ENCODE measurements at places on chromosomes 2 and 18.

- no peaks in the 10 kb centered on the region for H3K4me1 ChIP-seq
- no peaks in the 10 kb centered on the region for H3K27me3 ChIP-seq
- no peaks in the 10 kb centered on the region for H3K36me3 ChIP-seq
These were observed 28.6 kb upstream of the POU3F3 start for GRCh38 chr2:104825124-104825865.

DNA sequence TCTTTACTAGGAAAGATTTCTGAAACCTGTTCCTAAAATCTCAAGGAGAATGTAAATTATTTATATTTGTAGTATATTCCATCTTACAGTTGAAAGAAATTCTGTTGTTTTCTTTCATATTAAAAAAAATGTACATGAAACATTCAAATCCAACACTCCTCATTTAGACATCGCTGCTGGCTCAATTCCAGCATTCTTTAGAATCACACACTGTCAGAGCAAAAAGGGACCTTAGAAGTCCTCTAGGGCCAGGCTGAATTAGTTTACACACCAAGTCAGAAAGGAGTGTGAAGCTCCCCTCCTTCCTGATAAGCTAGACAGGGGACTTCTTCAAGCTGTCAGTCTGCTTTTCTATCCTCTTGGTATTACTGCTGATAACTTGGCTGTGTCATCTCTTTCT, 158.6 kb upstream of the LTBP1 start:
- H3K4me1 ChIP-seq: no peaks in the 10 kb centered on the region
- peaks cover 18% of the 10 kb centered on the region for H3K36me3 ChIP-seq
- no peak overlapping the region for H3K27ac ChIP-seq
- H3K27me3 ChIP-seq: no peaks in the 10 kb centered on the region
- H3K4me3 ChIP-seq: no peak overlapping the region

GRCh38 chr2:5021136-5021535, 671.0 kb upstream of the SOX11 start:
- no peaks in the 10 kb centered on the region for H3K27me3 ChIP-seq
- no peak for DNase-seq
- no peak overlapping the region for H3K4me3 ChIP-seq
- H3K4me1 ChIP-seq: no peaks in the 10 kb centered on the region
- no peak overlapping the region for H3K27ac ChIP-seq
- H3K36me3 ChIP-seq: no peaks in the 10 kb centered on the region

- no peaks in the 10 kb centered on the region for H3K4me1 ChIP-seq
- H3K27me3 ChIP-seq: peaks cover 7% of the 10 kb centered on the region
- no peak for DNase-seq
- H3K27ac ChIP-seq: no peak overlapping the region
These were observed 171.9 kb downstream of the AGAP1 start for GRCh38 chr2:235665661-235666212.

- DNase-seq: no peak
- peak overlapping the region; percentile 77 for H3K27ac ChIP-seq
- H3K4me3 ChIP-seq: peak overlapping the region; percentile 15
- peaks cover 15% of the 10 kb centered on the region for H3K36me3 ChIP-seq
- no peaks in the 10 kb centered on the region for H3K27me3 ChIP-seq
- H3K4me1 ChIP-seq: peaks cover 18% of the 10 kb centered on the region
These were observed 7.2 kb downstream of the MTHFD2 start for GRCh38 chr2:74205596-74205995.

DNA sequence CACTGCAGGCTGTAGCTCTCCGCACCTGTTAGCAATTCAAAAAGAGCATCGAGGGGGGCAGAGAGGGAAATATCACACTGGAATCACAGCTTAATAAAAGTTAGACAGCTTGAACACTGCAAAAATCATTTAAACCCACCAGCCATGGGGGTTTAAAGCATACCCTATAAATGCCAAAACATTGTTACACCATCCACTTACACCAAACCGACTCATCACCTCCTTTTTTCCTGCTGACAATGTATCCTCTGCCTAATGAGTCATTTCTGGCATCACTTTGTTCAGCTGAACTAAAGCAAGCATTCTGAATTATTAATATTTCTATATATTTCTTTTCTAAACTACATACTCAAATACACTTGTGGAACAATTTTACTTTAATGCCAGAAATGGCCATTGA, 21.6 kb downstream of the MC4R start:
- H3K4me3 ChIP-seq: no peak overlapping the region
- H3K27ac ChIP-seq: no peak overlapping the region
- no peak for DNase-seq
- H3K36me3 ChIP-seq: no peaks in the 10 kb centered on the region

DNA sequence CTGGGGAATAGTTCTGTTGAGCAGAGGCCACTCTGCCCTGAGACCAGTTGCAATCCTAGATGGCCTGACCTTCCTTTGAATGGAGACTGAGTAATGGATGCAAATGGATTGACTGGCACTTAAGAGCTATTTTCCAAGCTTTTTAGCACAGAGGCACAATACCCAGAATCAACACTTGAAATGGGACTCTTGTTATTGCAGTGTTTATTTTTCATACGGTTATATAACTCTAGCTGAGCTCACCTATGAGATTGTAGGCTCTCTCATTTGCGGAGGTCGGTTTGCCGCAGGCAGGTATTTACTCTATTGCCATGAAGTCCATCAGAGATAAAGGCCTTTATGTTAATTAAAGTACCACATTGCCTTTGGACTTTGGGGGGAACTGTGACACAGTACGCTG, 422.3 kb upstream of the CELF4 start:
- no peak overlapping the region for H3K27ac ChIP-seq
- H3K4me1 ChIP-seq: no peaks in the 10 kb centered on the region
- H3K36me3 ChIP-seq: no peaks in the 10 kb centered on the region
- H3K27me3 ChIP-seq: no peaks in the 10 kb centered on the region

- DNase-seq: no peak
- H3K27me3 ChIP-seq: no peaks in the 10 kb centered on the region
- H3K36me3 ChIP-seq: no peaks in the 10 kb centered on the region
- H3K27ac ChIP-seq: no peak overlapping the region
- no peaks in the 10 kb centered on the region for H3K4me1 ChIP-seq
These were observed 836.0 kb upstream of the CDH2 start for GRCh38 chr18:29012883-29013465.

DNA sequence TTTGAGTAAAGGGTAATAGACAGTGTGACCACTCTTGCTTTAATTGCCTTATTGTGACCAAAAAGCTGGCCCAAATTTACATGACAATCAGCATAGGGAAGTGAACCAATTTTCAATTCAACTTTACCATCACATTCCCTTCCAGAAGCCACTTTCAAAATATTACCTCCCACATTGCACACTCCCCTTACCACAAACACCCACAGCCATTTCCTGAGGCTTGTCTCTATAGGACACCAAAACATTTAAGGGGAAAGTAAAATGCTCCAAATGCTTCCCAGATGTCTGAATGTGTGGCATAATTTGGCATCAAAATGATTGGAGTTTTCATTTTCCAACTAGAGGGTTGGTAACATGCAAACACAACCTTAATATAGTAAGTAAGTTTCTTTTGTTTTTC, 616.1 kb downstream of the SLC4A3 start:
- no peak overlapping the region for H3K4me3 ChIP-seq
- no peak overlapping the region for H3K27ac ChIP-seq
- DNase-seq: no peak
- H3K4me1 ChIP-seq: no peaks in the 10 kb centered on the region
- no peaks in the 10 kb centered on the region for H3K36me3 ChIP-seq
- H3K27me3 ChIP-seq: no peaks in the 10 kb centered on the region

GRCh38 chr2:230412371-230412711, 3.7 kb upstream of the SP100 start:
- H3K4me1 ChIP-seq: peaks cover 25% of the 10 kb centered on the region
- no peaks in the 10 kb centered on the region for H3K27me3 ChIP-seq
- peak overlapping the region; percentile 89 for H3K27ac ChIP-seq
- DNase-seq: no peak

DNA sequence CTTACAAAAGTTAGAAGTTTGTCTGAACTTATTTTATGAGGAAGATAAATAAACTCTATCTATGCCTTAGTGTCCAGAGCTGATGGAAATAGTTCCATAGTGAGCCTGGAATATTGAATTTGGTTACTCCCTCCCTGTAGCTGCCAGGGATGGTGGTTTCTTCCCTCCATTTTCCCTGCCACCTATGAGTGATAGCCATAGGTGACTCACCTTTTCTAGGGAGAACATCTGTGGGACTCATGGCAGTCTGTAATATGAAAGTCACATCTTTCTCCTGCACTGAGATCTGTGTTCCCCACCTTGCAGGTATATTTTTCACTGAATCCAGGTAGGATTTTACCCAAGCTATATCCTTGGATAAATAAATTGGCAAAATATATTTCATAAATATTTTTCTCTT, 148.8 kb downstream of the TPGS2 start:
- no peaks in the 10 kb centered on the region for H3K36me3 ChIP-seq
- no peak for DNase-seq
- no peaks in the 10 kb centered on the region for H3K4me1 ChIP-seq

DNA sequence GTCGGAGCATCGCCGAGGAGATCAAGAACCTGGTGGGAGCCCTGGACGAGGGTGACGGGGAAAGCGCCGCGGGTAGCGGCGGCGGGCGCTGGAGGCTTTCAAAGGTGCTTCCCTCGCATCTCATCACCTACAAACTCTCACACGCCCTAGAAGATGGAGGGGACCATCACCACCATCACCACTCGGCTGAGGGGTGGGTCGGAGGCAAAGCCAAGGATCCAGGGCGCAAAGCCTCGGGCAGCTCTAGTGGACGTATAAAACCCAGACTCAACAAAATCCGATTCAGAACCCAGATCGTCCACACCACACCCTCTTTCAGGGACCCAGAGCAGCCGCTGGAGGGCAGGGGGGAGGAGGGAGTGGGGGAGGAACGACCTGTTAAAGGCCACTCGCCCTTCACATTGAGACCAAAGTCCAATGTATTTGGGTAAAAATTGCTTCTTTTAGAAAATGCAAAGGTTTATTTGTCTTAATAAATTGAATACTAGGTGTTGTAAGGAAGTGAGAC, 1.5 kb downstream of the SOWAHC start:
- no peak overlapping the region for H3K4me3 ChIP-seq
- no peaks in the 10 kb centered on the region for H3K36me3 ChIP-seq
- H3K27ac ChIP-seq: no peak overlapping the region
- H3K27me3 ChIP-seq: peaks cover 16% of the 10 kb centered on the region
- DNase-seq: no peak
- peaks cover 15% of the 10 kb centered on the region for H3K4me1 ChIP-seq

- no peaks in the 10 kb centered on the region for H3K27me3 ChIP-seq
- H3K36me3 ChIP-seq: no peaks in the 10 kb centered on the region
- H3K4me1 ChIP-seq: no peaks in the 10 kb centered on the region
- DNase-seq: no peak
- H3K27ac ChIP-seq: no peak overlapping the region
- H3K4me3 ChIP-seq: no peak overlapping the region
These were observed 16.3 kb upstream of the HPCAL1 start for GRCh38 chr2:10286216-10287037.

- no peak overlapping the region for H3K27ac ChIP-seq
- no peak for DNase-seq
- H3K4me3 ChIP-seq: no peak overlapping the region
- no peaks in the 10 kb centered on the region for H3K27me3 ChIP-seq
These were observed 156.7 kb downstream of the WDR7 start for GRCh38 chr18:56807901-56808300.

DNA sequence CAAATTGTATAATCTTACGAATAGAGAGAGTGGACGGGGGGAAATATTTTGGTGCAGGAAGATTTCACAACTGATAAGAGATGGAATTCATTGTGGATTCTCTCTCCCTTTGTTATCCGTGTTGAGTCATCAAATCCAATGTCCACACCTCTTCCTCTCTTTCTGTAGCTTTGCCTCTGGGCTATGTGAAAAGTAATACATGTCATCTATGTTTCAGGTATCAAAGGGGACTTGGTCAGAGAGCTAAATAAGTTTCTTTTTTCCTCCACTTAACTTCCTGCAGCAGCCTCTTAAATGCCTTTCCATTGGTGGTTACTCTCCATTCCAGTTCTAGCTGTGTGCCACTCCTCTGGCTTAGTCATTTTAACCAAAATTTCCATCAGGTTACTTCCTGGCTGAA, 169.3 kb upstream of the NXPH2 start:
- H3K36me3 ChIP-seq: no peaks in the 10 kb centered on the region
- no peaks in the 10 kb centered on the region for H3K27me3 ChIP-seq
- H3K4me1 ChIP-seq: no peaks in the 10 kb centered on the region

- H3K4me3 ChIP-seq: no peak overlapping the region
- peak; percentile 4 for DNase-seq
- H3K27me3 ChIP-seq: no peaks in the 10 kb centered on the region
- H3K27ac ChIP-seq: no peak overlapping the region
- no peaks in the 10 kb centered on the region for H3K4me1 ChIP-seq
These were observed 118.3 kb upstream of the CWC22 start for GRCh38 chr2:180125245-180125962.

- no peak overlapping the region for H3K4me3 ChIP-seq
- H3K27me3 ChIP-seq: no peaks in the 10 kb centered on the region
- DNase-seq: no peak
- H3K4me1 ChIP-seq: no peaks in the 10 kb centered on the region
These were observed 178.5 kb downstream of the DIS3L2 start for GRCh38 chr2:232139786-232140562.
